ENCODE measurements at places on chromosomes 2 and 18.
A peak's percentile ranks its signal among the peaks of the same experiment; 100 is the strongest.

DNA sequence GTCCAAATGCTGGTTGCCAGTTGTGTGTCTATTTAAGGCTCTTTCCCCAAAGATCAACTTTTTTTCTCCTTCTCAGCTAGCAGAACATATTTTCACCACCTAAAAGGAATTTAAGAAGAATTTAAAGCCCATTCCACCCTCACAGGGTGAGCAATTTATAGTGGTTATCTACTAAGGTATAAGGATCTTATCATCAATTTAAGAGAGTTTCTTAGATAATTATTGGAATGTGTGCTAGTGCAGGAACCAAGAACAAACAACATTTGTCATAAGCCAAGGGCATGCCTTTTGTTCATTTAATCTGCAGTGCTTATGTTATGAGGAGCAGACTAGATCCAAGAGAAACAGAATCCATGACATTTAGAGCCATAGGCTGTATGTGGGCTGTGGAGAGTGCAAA, 37.2 kb downstream of the NLRC4 start:
- DNase-seq, result no peak

DNA sequence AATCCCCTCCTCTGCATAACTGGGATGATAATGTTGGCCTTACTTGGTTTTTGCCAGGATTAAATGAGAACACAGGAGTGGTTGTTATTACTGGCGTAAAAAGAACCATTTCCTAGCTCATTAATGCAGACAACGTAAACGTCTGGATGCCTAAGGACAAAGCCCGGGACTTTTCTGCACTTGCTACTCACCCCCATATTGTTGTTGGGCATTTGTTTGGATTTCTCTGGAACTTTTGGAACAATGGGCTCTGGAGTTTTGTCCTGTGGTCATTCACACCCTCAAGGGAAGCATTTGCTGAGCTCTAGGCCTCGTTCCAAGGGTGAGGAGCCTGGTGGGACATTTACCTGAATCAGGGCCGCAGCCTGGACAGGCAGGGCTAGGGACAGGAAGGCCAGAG, 76.0 kb downstream of the HS1BP3 start:
- DNase-seq, result no peak

- DNase-seq, result no peak
These were observed 77.6 kb upstream of the FOXI3 start for GRCh38 chr2:88530081-88530480.

DNA sequence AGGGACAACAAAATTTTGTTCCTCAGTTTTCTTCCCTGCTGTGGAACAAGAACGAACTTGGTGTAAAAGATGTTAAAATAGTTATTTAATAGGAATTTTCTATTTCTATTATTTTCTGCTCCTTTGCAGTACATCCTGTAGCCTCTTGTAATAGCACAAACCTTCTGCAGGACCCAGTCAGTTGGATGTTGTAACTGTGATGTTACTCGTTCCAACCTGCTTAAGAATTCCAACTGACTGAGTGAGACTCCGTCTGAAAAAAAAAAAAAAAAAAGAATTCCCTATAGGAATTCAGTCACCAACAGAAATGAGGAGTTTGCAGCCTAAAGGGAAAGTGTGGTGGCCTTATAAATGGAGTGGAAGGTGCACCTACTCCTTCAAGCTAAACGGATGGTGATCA, 46.4 kb upstream of the CDH20 start:
- DNase-seq, result no peak

- no peak for DNase-seq
These were observed 209.5 kb upstream of the TPO start for GRCh38 chr2:1203772-1204171.

- no peak for DNase-seq
These were observed 63.8 kb upstream of the PPP1CB start for GRCh38 chr2:28687640-28688385.

DNA sequence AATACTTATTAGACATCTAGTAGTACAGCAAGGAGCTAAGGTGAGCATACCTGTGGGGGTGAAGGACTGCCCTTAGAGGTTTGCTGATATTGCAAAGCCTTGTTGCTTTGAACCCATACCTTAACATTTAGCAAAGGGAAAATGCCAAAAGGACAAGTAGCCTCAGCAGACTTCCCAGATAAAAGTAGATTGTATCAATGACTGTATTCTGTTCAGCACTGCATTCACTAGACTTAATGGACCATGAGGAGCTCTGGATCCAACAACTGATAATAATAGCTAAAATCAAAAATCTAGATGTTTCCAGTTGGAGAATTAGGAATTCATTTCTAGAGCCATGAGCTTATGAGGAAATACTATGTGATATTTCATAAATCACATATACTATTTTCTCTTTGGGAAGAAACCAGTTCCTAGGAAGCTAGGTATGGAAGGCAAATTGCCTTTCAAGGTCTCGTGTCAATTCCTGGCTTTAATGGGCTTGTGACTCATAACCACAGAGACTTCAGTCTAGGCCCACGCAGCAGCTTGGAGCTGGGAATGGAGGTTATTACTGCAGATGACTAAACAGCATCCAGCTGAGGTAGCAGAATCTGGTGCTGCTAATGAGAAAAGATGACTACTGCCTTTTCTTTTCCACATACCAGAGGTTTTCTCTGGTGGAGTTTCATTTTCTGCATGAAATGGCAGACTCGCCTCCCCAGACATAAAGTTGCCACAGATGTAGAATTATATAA, 191.2 kb upstream of the NABP1 start:
- DNase-seq, result no peak

- DNase-seq, result no peak
These were observed 451.4 kb downstream of the TMX3 start for GRCh38 chr18:68263481-68263880.

DNA sequence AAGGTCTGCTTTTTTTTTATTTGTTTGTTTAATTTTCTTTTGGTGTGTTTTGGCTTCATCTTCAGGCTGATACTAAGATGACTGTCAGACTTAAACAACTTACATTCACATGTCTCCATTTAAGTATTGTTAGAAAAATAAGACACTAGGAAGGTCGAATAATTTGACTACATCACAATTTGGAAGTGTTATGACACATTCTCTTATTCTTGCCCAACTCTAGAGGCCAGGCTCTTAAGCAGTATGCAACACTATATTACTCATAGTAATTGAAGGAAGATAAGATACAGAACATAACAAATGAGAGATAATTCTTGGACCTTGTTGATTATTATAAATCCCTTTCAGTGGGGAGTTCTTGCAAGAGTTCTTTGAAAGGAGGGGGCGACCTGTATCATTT, 295.3 kb upstream of the COL3A1 start:
- no peak for DNase-seq

DNA sequence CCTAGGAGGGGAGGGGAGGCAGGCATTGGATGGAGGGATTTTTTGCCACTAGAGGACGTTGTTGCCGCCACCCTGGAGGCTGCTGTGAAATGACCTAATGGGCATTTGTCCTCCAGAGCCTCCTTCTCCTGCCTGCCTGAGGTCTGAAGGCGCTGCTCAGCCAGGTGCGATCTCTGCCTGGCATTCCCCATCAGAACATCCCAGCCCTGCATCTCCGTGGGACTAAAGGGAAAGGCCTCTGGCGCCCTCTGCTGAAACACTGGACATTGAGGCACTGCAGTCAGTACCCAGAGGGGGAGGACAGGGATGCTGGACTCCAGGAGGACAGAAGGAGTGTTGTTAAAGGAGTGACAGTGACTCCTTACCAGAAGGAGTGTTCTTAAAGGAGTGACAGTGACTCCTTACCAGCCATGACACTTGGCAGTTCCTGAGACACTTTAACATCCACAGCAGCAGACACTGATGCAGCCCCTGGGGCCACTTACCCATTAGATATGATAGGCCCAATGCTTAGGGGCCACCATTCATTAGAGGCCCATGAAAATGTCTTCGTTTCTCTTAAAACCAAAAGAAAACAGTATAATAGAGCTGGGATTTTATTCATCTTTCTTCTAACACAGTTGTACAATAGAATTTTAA, 17.0 kb downstream of the THNSL2 start:
- peak; percentile 51 for DNase-seq

- DNase-seq, result no peak
These were observed 36.6 kb downstream of the FEZ2 start for GRCh38 chr2:36561237-36561944.

GRCh38 chr2:161586517-161587167, 37.6 kb upstream of the SLC4A10 start:
- peak; percentile 18 for DNase-seq

DNA sequence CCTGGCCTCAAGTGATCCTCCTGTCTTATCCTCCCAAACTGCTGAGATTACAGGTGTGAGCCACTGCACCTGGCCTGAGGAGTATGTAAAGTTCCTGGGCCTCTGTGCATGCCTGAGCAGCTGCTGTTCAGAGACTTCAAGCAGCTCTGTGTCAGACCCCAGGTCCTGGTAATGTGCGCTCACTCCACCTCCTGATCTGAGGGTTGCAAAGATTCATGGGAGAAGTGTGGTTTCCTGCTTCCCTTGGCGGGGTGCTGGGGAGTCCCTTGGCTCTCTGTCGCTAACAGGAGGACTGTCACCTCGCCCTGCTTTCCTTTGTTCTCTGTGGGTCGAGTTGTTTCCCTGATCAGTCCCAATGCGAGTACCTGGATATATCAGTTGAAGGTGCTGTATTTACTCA, 8.6 kb upstream of the IL36A start:
- DNase-seq, result no peak

- DNase-seq, result peak; percentile 64
These were observed 8.6 kb upstream of the INPP5D start for GRCh38 chr2:233051241-233052149.

DNA sequence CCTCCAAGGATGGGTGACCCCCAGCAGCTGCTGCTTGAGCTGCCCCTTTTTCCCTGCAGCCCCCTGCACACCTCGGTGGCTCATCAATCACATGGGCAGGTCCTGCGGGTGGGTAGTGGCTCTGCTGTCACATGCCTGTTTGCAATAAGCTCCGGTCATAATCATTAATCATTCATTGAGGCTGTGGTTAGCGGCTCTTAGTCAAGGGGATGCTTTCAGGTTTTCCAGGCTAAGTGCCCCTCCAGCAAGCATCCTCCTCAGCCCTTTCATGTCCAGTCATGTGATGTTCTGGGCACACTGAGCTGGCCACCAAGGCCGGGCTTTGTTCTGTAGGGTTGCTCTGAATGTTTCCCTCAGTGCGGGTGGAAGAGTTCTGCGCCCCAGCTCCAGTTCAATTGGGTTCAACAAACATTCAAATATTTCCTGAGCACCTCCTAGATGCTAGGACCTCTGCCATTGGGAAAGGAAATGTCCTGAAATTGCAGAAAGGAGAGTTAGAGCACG, 96.4 kb upstream of the LDAH start:
- no peak for DNase-seq

GRCh38 chr2:206020171-206020570, 65.8 kb downstream of the INO80D start:
- DNase-seq, result no peak

DNA sequence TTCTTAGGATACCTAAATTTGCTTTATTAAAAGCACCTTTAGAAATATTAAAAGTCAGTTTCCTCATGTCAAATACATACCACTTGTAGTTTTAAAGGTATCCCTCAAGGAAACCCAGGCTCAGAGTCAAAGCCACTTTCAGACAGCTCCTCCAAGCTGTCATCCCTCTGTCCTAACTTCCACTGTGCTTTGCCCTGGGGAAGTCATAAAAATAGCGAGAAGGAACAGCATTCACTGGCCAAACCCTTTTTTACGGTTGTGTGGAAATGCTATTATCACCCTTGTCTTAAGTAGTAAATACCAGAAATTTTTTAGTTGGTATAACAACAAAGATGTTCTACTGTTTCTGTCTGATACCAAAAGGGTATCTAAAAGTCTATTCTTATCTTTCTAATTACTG, 680.5 kb downstream of the ZEB2 start:
- DNase-seq, result no peak

DNA sequence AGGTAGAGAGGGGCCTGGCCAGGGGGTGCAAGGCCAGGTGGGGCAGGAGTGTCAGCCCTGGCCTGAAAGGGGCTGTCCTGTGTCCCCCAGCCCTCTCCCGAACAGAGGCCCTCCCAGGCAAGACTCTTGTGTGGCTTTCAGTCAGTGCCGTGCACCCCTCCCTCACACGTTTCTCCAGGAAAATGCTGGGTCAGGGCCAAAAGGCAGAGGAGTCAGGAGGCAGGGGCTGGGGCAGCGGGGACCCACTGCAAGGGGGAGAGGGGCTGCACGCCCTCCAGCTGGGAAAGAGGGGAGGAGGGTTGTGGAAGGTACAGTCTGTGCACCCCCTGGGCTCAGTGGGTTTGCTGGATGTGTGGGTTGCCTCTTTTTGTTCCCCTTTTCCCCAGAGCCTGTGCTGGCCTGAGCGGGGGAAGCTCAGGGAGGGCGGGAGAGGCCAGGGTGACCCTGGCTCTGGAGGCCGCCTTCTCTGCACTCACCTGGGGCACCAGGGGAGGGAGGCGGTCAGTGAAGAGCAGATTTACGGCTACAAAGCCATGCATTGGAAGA, 4.1 kb downstream of the KCNF1 start:
- DNase-seq, result no peak

DNA sequence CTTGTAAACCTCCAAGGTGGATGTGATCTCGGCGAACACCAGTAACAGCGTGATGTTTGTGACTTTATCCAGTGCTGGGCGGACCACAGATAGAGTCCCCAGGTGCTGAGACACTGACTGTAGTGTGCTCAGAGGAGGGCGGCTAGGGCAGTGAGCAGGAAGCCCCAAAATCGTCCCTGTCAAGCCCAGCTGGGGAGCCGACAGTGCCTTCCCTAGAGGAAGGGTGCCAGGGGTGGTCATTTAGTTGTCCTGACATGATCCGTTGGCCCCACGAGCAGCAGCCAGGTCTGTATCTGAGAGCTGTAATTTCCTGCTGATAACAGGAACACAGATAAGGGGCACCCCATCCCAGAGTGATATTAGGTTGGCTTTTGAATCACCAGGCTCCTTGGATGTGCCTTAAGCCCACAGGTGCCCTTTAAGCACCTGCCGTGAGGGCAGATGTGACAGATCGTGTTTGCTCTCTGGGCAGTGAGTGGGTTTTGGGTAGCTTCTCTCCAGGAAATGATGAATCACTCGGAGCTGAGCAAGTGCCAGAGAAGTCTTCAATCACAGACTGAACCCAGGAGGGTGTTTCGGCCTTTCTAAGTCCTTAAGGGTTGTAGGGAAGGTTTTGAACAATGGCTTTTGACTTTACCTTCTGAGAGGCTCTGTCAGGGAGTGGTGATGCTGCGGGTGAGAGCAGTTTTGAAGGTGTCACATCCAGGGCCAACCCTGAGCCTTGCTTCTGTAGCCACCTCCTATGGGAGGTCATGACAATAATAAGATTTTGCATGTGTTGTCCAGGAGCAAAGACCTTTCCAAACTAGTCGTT, 7.7 kb downstream of the LPIN1 start:
- DNase-seq, result peak; percentile 94

DNA sequence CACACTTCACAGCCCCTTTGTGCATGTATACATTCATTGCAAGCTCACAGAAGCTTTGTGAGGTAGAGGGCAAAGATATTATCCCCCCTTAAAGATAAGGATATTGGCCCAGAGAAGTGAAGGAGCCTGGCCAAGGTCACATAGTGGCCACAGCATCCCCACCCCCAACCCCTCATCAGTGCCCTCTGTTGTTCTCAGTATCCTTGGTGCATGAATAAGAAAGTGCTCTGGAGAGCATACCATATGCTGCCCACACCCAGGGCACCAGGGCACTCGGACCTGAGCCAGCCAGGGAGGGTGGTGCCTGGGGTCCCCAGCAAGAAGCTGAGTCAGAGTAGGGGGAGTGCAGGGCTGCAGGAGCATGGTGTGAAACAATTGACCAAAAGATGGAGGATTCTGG, 3.3 kb downstream of the DYSF start:
- DNase-seq, result no peak

Measured in common myeloid progenitor, CD34-positive (primary cell).